ENCODE measurements at places on chromosomes 5 and 9.

GRCh38 chr9:77996696-77997095 lies 34.9 kb downstream of the GNAQ start:
- no peaks in the 10 kb centered on the region for H3K27me3 ChIP-seq
- H3K4me3 ChIP-seq: no peak overlapping the region
- no peaks in the 10 kb centered on the region for H3K36me3 ChIP-seq

DNA sequence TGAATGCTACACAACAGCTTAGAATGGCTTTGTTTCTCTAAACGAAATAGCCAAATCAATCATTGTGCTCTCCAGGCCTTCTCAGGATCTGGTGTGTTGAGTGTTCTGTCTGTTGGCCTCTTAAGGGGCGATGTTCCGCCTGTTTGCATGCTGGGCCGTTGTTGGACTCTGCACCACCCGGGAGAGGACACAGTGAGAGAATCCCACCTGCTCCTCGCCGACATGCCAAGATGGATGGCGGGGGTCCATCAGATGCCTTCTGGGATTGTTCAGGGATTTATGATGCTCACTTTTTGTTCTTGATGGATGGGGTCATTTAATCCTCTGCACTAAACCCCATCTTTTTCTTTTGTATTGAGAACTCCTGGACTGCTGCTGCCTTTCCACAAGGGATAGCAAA lies 159.9 kb downstream of the NTRK2 start:
- no peak overlapping the region for H3K27ac ChIP-seq
- no peak for DNase-seq
- H3K4me1 ChIP-seq: no peaks in the 10 kb centered on the region

GRCh38 chr9:79551994-79552393 lies 19.8 kb upstream of the TLE4 start:
- H3K36me3 ChIP-seq: no peaks in the 10 kb centered on the region
- DNase-seq: no peak
- no peak overlapping the region for H3K27ac ChIP-seq
- no peak overlapping the region for H3K4me3 ChIP-seq

DNA sequence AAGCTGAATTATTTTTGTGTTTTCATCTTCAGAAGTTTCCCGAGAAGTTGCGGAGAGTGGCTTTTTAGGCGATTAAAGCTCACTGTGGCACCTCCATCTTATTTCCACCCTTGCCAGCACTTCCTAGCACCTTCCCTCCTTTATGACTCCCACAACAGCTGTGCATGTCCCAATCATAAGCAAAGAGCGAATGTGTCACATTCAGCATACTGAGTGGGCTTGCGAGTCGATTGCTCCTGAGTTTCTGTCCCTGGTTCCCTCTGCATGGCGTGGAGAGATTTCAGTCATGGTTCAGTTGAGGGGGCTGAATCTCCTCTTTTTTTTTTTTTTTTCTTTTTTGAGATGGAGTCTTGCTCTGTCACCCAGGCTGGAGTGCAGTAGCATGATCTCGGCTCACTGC lies 144.9 kb downstream of the ARHGAP26 start:
- DNase-seq: no peak
- H3K4me1 ChIP-seq: no peaks in the 10 kb centered on the region
- H3K27me3 ChIP-seq: no peaks in the 10 kb centered on the region
- H3K4me3 ChIP-seq: no peak overlapping the region
- no peak overlapping the region for H3K27ac ChIP-seq

- H3K27ac ChIP-seq: no peak overlapping the region
- peak overlapping the region; percentile 56 for H3K4me3 ChIP-seq
- H3K4me1 ChIP-seq: peaks cover 23% of the 10 kb centered on the region
- DNase-seq: peak; percentile 88
- H3K27me3 ChIP-seq: peaks cover 7% of the 10 kb centered on the region
Measured at GRCh38 chr5:37837414-37838032, 2.3 kb downstream of the GDNF start.

GRCh38 chr5:111337688-111338087 lies 113.5 kb downstream of the CAMK4 start:
- H3K27me3 ChIP-seq: no peaks in the 10 kb centered on the region
- H3K4me1 ChIP-seq: no peaks in the 10 kb centered on the region
- H3K27ac ChIP-seq: no peak overlapping the region
- no peaks in the 10 kb centered on the region for H3K36me3 ChIP-seq

DNA sequence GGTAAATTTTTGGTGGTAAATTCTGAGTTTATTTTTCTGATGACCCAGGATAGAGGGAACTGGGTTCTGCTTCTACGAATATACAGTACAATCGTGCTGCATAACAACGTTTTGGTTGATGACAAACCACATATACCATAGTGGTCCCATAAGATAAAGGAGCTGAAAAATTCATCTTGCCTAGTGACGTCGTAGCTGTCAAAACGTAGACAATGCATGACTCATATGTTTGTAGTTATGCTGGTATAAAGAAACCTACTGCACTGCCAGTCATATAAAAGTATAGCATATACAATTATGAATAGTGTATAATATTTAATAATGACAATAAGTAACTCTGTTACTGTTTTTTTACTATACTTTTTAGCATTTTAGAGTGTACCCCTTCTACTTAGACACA lies 244.0 kb downstream of the GAS1 start:
- DNase-seq: no peak
- no peaks in the 10 kb centered on the region for H3K4me1 ChIP-seq
- no peaks in the 10 kb centered on the region for H3K36me3 ChIP-seq
- no peaks in the 10 kb centered on the region for H3K27me3 ChIP-seq

DNA sequence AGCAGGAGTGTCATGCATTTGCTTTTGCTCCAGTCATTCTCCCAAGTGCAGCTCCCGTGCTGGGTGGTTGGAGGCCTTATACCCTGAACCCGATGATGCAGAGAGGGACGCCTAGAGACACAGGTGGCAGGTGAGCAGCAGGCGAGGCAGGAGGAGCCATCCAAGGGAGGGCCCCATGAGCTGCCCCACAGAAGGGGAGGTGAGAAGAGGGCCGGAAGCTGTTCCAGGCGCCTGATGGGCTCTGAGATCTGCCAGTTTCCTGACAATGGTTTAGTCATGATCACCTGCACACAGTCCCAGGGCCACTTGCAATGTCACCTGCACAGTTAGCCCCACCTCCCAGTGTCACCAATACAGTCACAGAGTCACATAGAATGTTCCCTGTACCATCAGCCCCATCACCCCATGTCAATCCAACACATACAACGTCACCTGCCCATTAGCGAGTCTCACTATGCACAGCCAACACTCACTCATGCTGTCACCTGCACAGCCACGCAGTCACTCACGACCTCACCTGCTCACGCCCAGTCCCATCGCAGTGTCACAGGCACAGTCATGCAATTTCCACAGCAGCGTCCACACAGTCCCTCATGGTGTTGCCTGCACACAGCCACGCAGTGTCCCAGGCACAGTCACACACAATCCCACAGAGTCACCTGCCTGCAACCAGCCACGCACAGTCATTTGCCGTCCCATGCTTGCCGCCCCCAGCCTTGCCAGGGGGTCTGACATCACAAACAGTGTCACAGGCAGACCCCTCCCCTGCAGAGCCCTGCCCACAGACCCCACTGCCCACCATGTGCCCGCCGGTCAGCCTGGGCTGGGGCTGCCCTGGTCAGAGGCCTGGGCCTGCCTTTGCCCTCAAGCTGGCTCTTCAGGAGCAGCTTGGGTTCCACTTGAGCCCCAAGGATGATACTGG lies 113.4 kb downstream of the LHX2 start:
- no peak overlapping the region for H3K27ac ChIP-seq
- no peak for DNase-seq
- H3K4me1 ChIP-seq: no peaks in the 10 kb centered on the region
- no peak overlapping the region for H3K4me3 ChIP-seq

- no peaks in the 10 kb centered on the region for H3K36me3 ChIP-seq
- H3K27me3 ChIP-seq: no peaks in the 10 kb centered on the region
- H3K4me3 ChIP-seq: no peak overlapping the region
- peak overlapping the region; percentile 21 for H3K27ac ChIP-seq
- DNase-seq: no peak
- H3K4me1 ChIP-seq: peaks cover 25% of the 10 kb centered on the region
Measured at GRCh38 chr5:10372726-10373709, 19.5 kb downstream of the MARCHF6 start.

DNA sequence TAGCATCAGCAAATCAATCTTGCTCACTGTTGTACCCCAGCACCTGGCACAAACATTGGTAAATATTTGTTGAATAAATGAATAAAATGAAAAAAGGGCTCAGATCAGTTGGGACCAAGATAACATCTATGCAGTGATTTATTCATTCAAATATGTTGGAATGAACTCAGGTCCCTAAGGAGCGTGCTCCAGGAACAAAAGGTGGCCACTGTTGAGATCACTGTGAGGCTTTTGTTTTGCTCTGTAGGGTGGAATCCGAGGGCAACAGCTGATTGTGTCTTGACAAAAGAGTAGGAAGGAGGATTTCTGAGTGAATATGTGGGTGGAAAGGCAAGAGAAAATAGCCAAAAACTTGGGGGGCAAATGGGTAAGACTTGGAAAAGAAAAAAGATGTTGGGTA lies 89.7 kb downstream of the PPP2R2B start:
- H3K27me3 ChIP-seq: no peaks in the 10 kb centered on the region
- no peaks in the 10 kb centered on the region for H3K4me1 ChIP-seq
- no peaks in the 10 kb centered on the region for H3K36me3 ChIP-seq
- no peak overlapping the region for H3K27ac ChIP-seq
- H3K4me3 ChIP-seq: no peak overlapping the region

DNA sequence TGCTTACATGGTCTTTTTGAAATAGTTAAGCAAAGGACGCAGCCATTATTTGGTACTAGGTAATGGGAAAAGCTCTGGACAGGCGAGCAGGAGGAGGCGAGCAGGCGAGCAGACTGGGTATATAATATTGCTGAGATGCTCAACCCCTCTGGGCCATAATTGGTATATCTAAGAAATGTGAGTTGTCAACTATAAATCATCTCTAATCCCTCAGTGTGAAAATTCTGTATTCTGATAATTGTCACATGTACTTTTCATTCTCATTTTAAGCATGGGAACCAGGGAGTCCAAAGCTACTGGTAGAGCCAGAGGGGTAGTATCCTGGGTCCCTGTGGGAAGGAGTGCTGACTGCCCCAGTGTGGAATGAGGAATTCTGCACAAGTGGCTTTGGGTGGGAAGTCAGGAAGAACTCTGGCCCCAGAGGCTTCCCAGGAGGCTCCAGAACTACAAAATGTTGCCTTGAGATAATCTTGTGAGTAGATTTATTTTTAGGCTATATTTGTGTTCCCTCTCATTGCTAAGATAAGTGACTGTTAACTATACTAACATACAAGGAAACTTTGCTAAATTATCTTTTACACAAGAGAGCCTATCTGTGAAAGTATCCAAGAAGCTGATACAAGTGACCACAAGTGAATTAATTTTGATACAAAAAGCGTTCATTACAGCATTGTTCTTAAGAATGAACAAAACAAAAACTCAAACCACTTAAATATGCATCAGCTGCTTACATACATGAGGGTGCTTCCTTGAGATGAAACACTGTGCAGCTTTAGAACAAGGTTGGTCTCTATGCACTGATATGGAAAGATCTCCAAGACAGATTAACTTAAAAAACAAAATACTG lies 70.5 kb upstream of the TNFAIP8 start:
- DNase-seq: no peak
- H3K27ac ChIP-seq: no peak overlapping the region
- no peaks in the 10 kb centered on the region for H3K36me3 ChIP-seq
- peaks cover 5% of the 10 kb centered on the region for H3K4me1 ChIP-seq

DNA sequence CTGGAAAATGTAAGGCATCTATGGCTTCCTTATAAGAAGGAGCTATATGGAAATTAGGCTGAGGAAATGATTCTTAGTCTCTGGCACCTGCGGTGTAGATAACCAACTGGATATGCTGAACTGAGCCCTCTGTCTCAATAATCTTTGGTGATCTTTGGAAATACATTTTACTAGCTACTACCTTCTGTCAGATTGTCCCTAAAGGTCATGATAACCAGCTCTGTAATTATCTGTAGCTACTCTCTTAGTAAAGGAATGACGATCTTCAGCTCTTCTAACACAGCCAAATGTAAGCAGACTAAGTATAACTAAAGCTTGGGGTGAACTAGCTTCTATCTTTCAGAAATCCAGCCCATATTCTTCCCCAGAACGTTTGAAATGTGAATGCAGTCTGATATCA lies 124.9 kb upstream of the GRHPR start:
- no peaks in the 10 kb centered on the region for H3K36me3 ChIP-seq
- no peaks in the 10 kb centered on the region for H3K4me1 ChIP-seq
- H3K27me3 ChIP-seq: no peaks in the 10 kb centered on the region
- no peak for DNase-seq
- H3K27ac ChIP-seq: no peak overlapping the region
- no peak overlapping the region for H3K4me3 ChIP-seq

GRCh38 chr9:94921656-94922055 lies 195.2 kb downstream of the AOPEP start:
- H3K36me3 ChIP-seq: no peaks in the 10 kb centered on the region
- H3K27me3 ChIP-seq: no peaks in the 10 kb centered on the region
- H3K4me3 ChIP-seq: no peak overlapping the region
- DNase-seq: no peak
- H3K4me1 ChIP-seq: peaks cover 30% of the 10 kb centered on the region

DNA sequence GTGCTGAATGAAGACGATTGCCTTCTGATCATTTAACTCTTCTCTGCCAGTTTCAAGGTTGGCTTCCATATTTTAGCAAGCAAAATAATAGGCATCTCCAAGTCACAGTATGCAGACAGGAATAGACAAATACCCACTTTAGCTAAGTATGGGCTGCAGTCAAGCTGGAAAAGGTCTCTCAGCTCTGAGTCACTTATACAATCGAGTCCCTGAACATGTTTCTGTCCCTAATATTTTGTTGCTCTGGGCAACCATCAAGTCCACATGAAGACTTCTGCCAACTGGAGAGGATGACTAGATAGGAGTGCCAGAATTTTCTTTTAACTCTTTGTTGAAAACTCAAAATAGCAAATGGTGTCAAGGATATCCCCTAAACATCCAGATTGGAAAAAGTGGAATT lies 575.3 kb downstream of the RAB3C start:
- H3K27ac ChIP-seq: no peak overlapping the region
- no peaks in the 10 kb centered on the region for H3K36me3 ChIP-seq
- no peaks in the 10 kb centered on the region for H3K4me1 ChIP-seq
- DNase-seq: no peak
- H3K4me3 ChIP-seq: no peak overlapping the region

- H3K27ac ChIP-seq: no peak overlapping the region
- H3K4me1 ChIP-seq: no peaks in the 10 kb centered on the region
- no peaks in the 10 kb centered on the region for H3K36me3 ChIP-seq
- no peak for DNase-seq
- no peak overlapping the region for H3K4me3 ChIP-seq
Measured at GRCh38 chr5:24963611-24964010, 318.8 kb upstream of the CDH10 start.

GRCh38 chr5:154090656-154091055 lies 51.9 kb downstream of the MFAP3 start:
- H3K36me3 ChIP-seq: no peaks in the 10 kb centered on the region
- no peak for DNase-seq
- H3K27me3 ChIP-seq: no peaks in the 10 kb centered on the region
- no peak overlapping the region for H3K4me3 ChIP-seq
- no peaks in the 10 kb centered on the region for H3K4me1 ChIP-seq

DNA sequence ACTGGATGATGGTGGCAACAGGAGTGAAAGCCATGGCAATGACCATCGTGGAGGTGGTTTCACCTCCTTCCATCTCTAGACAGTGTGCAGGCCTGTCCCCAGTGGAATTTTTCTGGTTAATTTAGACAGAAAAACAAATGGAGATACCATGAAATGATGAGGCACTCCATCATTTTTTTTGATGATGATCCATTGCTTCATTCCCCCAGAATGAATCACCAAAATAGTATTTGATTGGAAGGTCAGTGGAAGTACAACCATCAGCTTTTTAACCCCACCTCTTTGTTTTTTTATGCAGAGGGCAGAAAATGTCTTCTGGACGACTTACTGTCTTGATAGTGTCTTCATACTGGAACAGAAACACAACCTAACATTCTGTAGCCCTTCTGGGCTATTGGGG lies 42.6 kb upstream of the ADRA1B start:
- no peak overlapping the region for H3K4me3 ChIP-seq
- H3K36me3 ChIP-seq: no peaks in the 10 kb centered on the region
- DNase-seq: no peak
- no peak overlapping the region for H3K27ac ChIP-seq
- no peaks in the 10 kb centered on the region for H3K4me1 ChIP-seq

Data from kidney (tissue), 22 donors.